Stimulated activated naive CD8-positive, alpha-beta T cell treated with anti-CD3 and anti-CD28 coated beads, Interleukin-15, amount 100 ng/mL, for 72 hours (primary cell): ENCODE measurements at places on chromosomes 5 and 9.
A peak's percentile ranks its signal among the peaks of the same experiment; 100 is the strongest.

DNA sequence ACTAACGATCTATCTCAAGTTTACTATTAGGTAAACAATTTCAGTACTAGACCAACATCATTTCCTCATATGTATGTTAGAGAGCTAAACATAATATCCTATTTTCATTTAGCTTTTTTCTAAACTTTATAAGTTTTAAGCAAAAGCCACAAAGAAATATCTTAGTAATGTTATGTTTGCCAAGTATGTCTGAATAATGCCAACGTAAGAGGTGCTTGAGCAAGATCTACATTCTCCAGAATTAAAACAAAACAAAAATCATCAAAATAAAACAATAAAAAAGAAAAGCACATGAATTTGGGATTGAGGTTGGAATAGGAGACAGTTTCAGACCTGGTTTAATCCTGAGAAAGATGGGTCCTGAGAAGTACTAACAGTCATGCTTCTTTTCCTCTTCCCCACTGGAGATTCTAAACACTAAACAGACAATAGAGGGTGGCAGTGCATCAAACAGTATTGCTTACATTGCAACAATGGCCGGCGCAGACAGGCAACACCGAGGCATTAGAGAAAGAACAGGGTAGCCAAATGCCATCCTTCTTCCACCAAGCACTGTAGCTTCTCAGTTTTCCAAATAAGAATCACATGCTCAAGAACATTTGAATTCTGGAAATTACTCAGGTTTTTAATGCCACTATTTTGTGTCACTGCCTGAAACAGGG is 33.6 kb downstream of the CSNK1A1 start:
- no peak for DNase-seq

DNA sequence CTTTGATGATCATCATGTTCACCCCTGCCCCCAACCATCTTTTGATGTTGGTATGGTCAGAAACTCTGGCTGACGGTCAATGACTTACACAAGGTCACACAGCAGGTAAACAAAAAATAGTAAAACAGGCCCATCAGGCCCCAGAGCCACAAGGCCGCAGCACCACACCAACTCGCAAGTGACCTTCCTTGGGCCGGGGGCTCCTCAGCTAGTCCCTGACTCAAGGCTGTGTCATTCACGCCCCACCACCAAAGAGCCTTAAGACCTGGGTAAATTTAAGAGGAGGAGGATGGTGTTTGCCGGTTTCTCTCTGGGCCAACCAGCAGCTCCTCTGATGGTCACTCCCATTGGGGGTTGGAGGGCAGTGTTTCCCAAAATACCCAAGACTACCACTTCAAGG is 55.8 kb downstream of the PSMB7 start:
- DNase-seq = no peak

DNA sequence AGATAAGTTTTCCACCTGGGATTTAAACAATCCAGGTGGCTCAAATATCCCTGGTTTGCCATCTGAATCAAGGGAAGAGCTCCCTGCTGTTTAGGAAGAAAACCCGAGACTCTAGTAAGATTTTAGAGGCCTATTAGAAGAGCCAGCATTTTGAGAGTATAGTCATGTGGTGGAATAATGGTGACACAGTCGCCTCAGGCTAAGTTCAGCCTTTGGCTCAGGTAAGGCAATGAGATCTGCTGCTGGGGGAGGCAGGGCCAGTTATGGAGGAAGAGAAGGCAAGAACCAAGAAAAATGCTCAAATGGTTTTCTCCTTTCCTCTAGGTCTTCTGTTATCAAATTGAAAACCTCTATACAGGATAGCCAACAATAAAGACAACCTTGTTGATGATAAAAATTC is 16.2 kb downstream of the RAD1 start:
- no peak for DNase-seq

DNA sequence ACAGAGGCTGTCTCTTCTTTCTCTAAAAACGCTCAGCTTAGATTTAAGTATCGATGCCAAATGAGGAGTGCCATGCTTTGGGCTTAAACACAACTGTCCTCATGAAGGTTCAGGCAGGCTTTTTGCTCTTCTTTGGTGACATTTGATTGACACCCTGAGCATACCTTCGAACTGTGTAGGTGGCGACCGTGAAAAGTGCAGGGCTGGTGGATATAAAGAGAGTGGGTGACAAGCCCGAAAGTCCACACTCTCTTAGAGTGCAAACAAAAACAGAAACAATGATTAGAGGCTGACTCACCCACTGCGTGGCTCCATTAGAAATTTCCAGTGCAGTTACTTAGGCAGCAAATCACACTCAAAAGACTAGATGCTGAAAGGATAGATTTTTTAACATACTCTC is 141.7 kb downstream of the SYK start:
- no peak for DNase-seq

DNA sequence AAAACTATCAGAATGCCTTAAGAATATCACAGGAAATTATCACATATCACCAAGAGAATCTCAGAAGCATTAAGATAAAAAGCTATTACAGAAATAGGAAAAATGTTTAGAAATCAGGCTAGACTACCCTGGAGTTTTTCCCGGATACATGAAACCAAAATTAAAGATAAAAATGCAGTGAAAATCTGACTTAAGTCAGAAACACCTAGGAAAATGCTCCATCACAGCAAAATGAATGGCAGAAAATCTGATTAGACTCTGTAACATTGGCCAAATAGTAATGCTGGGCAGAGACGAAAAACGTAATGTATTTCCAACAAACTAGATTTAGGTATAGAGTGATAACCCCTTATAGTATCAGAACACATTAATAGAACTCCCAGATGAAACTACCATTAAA is 1626.7 kb upstream of the C9orf72 start:
- DNase-seq = no peak

- no peak for DNase-seq
These were observed 76.9 kb upstream of the MINAR2 start for GRCh38 chr5:129670957-129671500.

GRCh38 chr5:143976055-143976454 is 164.1 kb downstream of the HMHB1 start:
- no peak for DNase-seq

- DNase-seq = no peak
These were observed 10.8 kb downstream of the KCNV2 start for GRCh38 chr9:2727966-2728613.

DNA sequence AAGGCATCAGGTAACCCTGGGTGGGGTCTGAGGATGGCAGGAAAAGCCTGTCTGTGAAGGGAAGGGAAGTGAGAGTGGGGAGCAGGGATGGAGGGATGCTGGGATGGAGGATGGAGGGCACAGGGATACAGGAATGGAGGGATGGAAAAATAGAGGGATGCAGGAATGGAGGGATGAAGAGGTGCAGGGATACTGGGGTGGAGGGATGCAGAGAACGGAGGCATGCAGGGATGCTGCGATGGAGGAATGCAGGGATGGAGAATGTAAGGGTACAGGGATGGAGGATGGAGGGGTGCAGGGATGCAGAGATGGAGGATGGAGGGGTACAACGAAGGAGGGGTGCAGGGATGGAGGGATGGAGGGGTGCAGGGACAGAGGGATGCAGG is 9.1 kb downstream of the PTGES2 start:
- no peak for DNase-seq

DNA sequence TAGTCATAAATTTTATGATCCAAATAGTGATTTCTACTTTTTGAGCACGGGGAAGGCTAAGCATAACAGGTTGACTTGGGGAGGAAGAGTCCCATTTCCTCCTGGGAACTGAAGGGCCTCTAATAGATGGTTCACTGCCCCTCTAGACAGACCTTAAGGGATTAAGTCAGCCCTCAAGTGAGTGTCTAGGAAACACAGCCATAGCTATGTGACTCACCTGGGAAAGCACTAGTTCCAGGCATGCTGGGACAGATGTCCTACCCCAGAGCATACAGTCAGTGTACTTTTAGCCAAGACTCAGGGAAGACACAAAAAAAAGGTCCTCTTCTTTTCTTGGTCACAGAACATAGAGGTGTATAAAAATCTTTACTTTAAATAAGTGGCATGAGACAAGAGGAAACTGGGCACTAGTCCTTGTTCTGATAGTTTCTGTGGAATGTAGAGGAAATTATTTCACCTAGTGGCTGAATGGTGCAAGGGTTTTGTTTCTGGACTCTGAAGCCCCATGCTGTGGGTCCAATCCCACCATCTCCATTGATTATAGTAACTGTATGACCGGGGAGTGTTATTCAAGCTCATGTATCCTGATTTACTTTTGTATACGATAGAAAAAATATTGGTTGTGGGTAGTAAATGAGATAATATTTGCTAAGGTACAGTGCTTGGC is 86.0 kb downstream of the NREP start:
- DNase-seq = no peak

DNA sequence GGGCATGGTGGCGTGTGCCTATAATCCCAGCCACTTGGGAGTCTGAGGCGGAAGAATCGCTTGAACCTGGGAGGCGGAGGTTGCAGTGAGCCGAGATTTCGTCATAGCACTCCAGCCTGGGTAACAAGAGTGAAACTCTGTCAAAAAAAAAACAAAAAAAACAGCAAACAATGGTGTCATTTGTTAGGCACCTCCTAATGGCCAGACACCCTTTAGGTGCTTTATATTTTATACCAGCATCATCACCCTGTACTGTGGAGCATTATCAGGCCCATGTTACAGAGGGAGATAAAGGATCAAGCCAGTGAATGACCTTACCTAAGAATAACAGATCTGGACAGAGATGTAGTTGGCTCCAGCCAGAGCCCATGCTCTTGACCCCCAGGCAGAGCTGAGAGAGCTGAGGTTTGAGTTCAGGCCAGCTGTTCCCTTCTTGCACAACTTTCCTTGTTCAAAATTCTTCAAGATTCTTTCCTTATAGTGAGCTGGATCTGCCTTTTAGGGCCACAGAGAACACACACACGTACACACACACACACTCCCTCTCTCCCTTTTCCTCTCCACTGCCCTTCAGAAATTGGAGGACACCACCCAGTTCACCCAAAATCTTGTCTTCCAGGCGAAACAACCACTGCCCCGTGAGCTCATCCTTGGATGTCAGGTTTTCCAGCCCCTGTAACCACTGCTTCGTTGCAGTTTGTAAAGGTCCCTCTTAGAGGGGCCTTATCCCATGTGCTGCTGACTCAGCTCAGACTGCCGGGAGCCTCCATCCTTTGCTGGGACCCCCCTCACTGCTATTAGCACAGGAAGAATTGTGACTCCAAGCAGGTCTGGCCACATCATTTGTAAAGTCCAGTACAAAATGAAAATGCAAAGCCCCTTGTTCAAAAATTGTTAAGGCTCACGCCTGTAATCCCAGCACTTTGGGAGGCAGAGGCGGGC is 10.4 kb upstream of the PTGES start:
- no peak for DNase-seq

- no peak for DNase-seq
These were observed 465.3 kb upstream of the CLINT1 start for GRCh38 chr5:158324236-158324635.

- DNase-seq = no peak
These were observed 109.5 kb downstream of the SNCAIP start for GRCh38 chr5:122421374-122422079.

GRCh38 chr9:72596451-72597180 is 75.2 kb downstream of the TMC1 start:
- no peak for DNase-seq

DNA sequence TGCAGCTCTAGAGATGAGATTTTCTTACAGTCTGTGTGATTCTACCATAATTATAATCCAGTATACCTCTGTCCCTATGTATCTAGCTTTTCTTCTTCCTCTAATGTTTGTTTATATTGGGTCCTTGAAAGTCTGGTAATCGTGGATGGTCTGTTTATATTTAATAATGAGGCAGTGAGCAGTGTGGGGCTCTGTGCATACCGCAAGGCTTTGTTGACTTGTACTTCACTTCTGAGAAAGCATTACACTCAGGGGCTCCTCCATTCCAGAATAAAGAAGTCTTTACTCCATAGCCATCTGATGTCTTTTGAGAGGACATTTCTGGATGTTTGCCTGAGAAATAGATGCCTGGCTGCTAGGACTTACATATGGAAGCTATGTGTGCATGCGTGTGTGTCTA is 4.5 kb upstream of the MPDZ start:
- DNase-seq = no peak

DNA sequence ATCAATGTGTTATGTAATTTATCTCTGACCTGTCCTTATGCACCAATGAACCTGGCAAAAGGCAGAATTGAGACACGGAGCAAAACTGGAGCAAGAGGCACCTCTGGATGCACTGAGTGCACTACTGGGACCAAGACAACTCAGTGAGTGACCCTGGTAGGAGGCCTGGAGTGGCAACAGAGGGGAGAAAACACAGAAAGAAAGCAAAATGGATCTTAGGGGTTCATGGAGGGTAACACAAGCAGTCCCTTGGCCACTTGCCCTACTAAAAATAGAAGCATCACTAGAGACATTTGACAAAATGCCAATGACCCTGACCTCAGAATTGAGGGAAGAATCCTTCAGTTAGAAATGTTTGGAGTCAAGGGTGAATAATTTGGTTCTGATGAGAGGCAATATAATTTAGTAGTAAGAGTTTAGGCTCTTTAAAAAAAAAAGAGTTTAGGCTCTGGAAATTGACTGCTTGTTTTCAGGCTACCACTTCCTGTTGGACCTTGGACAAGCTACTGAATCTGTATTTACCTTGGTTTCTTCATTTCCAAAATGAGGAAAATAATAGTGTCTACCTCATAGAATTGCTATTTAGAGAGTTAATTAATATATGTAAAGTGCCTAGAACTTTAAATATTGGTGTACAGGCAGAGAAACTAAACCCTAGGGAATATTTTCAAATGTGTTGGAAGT is 234.9 kb upstream of the TARS1 start:
- no peak for DNase-seq

- DNase-seq = no peak
These were observed 8.0 kb downstream of the PDCD1LG2 start for GRCh38 chr9:5518171-5518936.

- DNase-seq = no peak
These were observed 57.3 kb upstream of the SLC28A3 start for GRCh38 chr9:84397822-84398221.

DNA sequence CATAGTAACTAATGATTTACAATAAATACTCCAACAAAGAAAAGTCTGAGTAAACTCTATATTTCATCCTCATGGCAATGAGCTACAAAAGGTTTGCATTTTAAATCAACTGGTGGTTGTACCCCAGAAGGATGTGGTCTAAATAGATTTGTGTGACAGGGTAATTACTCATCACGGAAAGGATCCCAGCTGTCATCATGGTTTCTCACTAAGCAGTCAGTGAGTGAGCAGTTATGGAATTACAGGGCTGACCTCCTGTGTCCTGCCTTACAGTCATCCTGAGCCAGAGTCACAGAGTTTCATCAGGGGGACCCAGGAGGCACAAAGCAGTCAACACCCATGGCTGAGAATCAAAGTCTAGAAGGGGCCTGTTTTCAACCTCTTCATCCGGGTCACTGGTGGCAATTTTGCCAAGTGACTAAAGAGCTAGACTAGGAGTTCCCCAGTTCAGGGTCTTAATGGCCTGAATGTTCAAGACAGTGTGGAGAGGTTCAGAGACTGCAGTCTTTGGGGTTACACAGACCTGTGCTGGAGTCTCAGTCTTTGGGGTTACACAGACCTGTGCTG is 210.7 kb upstream of the SLC24A2 start:
- DNase-seq = peak; percentile 88
